ENCODE measurements at places on chromosomes 2 and 18.

- DNase-seq: no peak
Observed at GRCh38 chr2:127498386-127498785, 27.9 kb downstream of the IWS1 start.

GRCh38 chr18:59672235-59672711 lies 24.9 kb downstream of the CCBE1 start:
- no peak for DNase-seq

DNA sequence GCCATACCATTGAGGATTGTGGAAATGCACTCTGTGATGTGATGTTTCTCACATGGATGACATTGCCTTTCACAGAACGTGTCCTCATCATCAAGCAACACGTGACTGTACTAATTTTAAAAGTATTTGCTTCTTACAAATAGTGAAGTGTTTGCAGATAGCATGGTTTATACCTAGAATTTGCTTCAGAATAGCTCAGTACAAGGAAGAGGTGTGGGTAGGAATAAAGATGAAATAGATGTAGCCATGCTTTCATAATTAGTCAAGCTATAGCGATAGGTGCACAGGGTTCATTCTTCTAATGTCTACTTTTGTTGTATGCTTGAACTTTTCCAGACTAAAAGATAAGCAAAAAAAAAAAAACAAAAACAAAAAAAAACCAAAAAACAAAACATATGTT lies 27.5 kb downstream of the MAP4K4 start:
- no peak for DNase-seq

GRCh38 chr2:62495761-62496160 lies 10.2 kb downstream of the TMEM17 start:
- no peak for DNase-seq

DNA sequence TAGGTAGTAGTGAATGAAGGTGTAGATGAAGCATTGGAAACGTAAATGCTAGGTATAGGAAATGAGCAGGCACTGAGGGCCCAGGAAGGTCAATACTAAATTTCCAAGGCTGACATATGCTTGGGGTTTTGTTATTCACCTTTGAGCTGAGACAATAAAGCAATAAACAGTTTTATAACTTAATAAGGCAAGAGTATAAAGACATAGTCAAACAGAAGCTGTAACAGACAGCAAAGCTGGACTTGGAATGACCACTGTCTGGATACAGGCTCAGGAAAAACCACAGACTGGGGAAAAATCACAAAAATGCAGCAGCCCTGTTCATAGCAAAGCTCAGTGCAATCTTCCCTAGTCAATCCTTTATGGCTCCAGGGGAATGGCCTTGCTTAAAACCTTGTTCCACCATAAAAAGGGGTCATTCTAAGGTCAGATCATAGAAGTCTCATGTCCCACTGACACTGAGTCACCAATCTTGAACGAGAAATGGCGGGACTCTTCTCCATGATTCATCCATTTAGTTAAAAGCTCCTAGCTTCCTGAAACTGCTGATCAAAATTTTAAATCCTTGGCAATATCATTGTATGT lies 493.3 kb downstream of the CMPK2 start:
- DNase-seq: no peak

DNA sequence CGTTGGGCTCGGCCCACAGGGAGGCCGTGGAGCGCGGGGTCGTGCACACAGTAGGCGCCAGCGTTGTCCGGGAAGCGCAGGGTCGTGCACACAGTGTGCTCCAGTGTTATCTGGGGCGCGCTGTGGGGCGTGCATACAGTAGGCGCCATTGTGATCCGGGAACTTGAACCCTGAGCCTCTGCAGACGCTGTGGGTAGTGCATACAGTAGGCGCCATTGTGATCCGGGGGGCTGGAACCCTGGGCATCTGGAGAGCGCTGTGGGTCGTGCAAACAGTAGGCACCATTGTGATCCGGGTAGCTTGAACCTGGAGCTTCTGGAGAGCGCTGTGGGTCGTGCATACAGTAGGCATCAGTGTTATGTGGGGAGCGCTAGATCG lies 793 bp downstream of the ZNF236 start:
- DNase-seq: no peak

DNA sequence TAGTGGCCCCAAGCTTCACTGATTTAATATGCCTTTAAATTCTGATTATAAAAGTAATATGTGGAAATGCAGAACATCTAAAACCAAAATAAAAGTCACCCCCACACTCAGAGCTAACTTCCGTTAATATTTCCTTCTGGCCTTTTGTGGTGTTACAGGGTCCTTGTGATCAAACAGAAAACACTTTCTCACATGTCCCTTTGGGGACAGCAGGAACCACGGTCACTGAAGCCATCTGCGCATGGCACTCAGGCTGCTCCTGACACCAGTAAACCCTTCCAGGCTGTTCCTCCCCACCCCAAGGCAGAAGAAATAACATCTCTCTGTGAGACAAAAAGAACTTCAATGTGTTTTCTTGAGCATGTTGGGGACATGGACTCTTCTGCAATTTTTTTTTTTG lies 25.1 kb upstream of the GPR17 start:
- no peak for DNase-seq

- DNase-seq: no peak
Observed at GRCh38 chr18:32478317-32478716, 7.6 kb upstream of the GAREM1 start.

GRCh38 chr2:15911686-15912085 lies 28.7 kb upstream of the MYCN start:
- no peak for DNase-seq

GRCh38 chr2:10059016-10059351 lies 15.6 kb downstream of the KLF11 start:
- DNase-seq: no peak

DNA sequence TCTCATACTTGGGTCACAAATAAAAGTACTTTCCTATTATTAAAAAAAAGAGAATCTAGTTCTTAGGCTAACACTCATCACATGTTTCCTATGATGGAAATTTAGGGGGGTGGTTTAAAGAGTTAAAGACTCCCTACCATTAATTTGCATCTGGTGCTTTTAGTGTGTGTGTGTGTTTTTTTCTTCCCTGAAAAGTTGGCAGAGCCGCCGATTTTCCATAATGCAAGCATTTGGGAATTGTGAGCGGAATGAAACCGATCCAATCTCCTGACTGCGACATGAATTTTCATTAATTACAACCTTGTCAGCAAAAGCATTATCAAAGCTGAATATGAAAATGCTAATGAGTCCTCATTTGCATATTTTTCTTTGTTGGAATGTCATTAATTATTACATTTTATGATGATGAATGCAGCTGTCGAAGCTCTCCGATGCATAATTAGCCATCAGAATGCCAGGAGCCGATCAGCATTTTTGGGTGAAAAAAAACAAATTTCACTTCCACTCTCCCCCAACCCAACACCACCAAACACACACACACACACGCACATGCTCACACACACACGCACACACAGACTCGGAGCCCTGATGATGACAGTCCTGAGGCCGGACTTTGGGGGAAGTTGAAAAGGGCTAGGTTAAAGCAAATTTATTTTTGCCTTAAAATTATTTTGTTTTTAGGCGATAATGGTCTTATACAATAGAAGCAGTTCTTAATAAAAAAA lies 165.4 kb downstream of the TCF4 start:
- no peak for DNase-seq

GRCh38 chr18:63534615-63535014 lies 7.6 kb upstream of the SERPINB12 start:
- no peak for DNase-seq

- DNase-seq: no peak
Observed at GRCh38 chr18:10128921-10129501, 215.2 kb downstream of the VAPA start.

DNA sequence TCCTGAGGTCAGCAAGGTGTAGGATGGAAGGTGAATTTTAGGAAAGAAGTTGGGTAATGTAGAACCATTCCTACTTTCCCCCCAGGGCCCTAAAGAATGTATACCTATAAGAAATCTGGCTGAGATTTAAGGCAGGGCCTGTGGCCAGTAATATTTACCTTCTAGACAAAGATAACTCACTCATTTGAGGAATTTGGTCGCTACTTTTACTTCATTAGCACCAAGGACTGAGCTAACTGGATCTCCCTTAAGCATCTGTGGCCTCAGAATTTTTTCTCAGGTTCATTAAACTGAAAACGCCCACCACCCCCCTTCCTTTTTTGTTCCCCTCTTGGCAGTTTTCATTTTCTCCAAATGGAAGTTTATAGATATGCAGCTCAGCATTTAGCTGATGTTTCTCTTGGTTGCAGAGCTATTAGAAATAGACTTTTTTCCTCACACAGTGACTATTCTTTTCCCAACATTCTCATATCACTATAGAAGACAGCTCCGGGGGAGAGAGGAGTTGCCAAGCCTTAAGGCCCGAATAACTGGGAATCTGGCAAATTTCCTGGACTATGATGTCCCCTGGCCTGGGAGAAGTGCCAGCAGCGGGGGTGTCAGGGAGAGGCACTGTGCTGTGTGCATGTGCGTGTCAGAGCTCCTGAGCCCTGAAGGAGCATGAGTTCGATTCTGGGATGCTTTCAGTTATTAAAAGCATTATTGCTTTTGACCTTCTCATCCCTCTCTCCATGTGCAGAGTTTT lies 310.9 kb downstream of the PRKCE start:
- no peak for DNase-seq

GRCh38 chr2:158407031-158407430 lies 49.5 kb downstream of the CCDC148 start:
- no peak for DNase-seq

GRCh38 chr18:63083020-63083531 lies 236.5 kb downstream of the BCL2 start:
- no peak for DNase-seq

DNA sequence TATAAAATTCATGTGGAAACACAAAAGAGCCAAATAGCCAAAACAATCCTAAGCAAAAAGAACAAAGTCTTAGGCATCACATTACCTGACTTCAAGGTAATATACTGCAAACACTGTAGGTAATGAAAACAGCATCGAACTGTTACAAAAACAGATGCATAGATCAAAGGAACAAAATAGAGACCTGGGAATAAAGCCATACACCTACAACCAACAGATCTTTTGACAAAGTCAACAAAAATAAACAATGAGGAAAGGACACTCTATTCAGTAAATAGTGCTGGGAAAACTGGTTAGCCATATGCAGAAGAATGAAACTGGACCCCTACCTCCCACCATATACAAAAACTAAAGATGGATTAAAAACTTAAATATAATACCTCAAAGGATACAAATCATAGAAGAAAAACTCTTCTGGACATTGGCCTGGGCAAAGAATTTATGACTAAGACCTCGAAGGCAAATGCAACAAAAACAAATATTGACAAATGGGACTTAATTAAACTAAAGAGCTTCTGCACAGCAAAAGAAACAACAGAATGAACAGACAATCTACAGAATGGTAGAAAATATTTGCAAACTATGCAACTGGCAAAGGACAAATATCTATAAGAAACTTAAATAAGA lies 218.0 kb downstream of the PHLPP1 start:
- no peak for DNase-seq

DNA sequence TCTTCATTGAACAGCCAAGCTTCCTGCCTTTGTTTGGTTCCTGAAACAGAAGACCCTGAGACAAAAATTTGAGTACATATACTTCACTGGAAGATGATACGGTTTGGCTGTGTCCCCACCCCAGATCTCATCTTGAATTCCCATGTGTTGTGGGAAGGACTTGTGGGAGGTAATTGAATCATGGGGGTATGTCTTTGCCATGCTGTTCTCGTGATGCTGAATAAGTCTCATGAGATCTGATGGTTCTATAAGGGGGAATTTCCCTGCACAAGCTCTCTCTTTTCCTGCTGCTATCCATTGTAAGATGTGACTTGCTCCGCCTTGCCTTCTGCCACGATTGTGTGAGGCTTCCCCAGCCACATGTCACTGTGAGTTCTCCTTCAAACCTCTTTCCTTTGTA lies 76.5 kb downstream of the BABAM2 start:
- DNase-seq: no peak

DNA sequence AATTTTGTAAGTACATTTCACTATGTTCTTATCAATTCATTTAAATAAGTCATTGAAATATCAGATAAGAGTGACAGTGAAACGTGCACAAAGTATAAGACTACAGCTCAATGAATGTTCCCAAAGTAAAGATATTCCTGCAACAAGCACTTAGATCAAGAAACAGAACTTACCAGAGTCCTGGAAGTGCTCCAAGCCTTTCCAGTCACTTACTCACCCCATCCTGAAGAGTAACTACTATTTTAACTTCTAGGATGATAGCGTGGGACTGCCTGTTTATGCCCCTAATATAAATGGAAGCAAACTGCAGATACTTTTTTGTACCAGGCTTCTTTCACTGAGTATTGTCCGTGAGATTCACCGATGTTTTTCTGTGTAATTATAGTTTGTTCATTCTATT lies 768.9 kb downstream of the SLC4A3 start:
- no peak for DNase-seq
